ENCODE measurements at places on chromosomes 12 and 14.

- DNase-seq: no peak
These were observed 2.2 kb upstream of the LRRC23 start for GRCh38 chr12:6902448-6902847.

- DNase-seq: no peak
These were observed 5.1 kb upstream of the SIVA1 start for GRCh38 chr14:104747876-104748275.

DNA sequence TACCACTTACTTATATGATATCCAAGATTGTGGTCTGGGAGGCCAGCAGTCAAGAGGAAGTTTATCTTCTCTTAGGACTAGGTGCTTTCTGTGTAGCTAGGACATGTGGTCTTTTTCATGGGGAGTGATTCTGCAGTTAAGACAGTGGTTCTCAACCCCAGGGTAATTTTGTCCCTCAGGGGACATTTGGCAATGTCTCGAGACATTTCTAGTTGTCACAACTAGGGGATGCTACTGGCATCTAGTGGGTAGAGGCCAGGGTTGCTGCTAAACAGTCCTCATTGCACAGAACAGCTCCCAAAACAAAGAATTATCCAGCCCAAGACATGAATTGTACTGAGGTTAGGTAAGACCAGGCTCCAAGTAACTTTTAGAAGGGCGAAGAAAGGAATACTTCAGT is 20.0 kb downstream of the AMDHD1 start:
- DNase-seq: no peak

GRCh38 chr12:95443459-95443858 is 30.5 kb upstream of the METAP2 start:
- no peak for DNase-seq

GRCh38 chr14:27091973-27092372 is 494.1 kb upstream of the NOVA1 start:
- no peak for DNase-seq

DNA sequence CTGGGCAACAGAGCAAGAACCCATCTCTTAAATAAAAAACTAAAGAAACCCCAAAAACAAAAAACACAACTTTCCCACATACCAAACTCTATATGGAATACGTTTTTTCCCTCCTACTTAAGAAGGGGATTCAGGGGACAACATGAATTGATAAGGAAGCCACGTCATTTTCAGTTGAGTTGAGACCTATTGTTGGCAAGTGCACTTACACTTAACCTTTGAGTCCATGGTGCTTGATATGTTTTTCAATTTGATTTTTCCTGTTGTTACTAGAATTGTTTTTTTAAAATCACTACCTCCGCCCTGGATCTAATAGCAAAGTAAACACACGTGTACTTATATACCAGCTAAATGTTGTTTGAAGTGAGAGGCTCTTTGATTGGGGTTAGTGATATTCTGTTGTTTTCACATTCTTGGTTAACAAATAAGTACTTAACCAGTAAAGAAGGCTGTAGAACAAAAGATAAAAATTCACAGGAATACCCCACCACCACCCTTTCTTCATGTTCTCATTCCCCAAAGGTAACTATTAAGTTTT is 2.0 kb downstream of the FAM177A1 start:
- no peak for DNase-seq

DNA sequence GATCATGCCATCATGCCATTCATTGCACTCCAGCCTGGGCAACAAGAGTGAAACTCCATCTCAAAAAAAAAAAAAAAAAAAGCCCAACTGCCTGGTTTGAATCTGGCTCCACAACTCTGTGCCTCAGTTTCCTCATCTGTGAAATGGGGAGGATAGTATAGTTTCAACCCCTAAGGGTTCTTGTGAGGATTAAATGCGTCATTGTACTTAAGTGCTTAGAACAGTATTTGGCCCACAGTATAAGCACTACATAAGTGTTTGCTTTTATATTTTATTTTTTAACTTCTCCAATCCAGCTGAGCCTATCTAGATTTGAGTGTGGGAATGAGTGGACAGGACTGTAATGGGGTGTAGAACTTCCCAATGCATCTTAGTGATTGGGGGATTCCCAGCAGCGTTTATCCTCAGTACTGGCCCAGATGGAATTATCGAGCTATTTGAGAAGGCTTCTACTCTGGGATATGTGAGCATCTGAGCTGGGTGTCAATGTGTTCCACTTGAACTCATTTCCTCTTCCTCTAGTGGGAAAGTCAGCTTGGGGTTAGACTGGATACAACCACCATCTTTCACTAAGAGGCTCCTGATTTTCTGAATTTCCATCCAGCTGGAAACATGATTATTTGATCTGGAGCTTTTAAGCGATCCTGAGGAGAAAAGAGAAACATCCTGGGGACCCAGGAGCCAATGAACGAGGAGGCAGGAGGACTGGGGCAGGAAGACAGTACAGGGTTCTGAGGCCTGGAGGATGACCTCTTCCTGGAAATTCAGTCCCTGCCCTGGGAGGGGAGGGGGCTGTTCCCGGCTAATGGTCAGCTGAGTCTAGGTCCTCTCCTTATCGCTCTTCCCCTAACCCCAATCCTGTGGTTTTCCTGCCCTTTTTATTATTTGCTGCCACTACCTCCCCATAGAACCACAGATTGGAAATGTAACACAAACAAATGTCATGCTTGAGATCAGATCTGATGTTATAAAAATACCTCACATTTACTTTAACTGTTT is 9.3 kb upstream of the ESPL1 start:
- no peak for DNase-seq

DNA sequence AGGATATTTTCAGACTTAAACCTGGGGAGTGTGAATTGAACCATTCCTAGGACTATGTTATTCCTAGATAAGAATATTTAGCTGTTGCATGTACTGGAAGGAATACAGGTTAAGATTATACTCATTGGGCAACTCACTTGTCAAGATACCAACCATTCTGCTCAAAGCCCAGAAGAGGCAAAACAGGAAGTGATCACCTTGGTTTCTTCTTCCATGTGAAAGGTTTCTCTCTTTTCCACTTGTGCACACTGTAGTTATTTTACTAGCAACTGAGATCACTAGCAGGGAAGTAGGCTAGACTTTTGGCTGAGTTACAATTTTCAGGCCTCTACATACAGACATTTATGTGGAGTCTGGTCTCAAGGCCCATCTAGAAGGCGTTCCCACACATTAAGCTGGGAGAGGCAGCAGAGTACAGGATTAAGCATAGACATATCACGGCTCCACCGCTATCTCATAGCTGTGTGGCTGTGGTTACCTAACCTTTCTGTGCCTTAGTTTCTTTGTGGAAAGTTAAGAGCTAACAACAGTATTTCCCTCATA is 83.9 kb upstream of the FERMT2 start:
- DNase-seq: no peak

- DNase-seq: no peak
These were observed 55.7 kb downstream of the LIN52 start for GRCh38 chr14:74140374-74140850.

DNA sequence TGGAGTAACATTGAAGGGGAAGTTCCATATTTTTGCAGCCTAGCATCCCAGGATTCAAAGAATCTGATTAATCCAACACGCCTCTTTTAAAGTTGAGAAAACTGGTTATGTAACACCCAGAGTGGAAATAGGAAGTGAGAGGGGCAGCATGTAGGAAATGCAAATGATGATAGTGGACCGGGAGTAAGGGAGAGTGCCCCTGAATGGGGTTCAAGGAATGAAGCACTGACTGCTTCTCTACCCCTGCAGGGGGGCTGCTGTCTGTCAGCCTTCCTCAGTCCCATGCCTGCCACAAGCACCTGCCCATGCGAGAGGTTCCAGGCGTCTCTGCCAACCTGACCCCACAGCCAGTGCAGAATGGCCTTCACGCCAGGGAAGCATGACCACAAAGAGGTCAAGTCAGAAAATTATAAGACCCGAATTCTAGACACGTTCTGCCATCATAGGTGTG is 126.5 kb upstream of the CCND2 start:
- DNase-seq: no peak

- no peak for DNase-seq
These were observed 29.5 kb downstream of the CEP170B start for GRCh38 chr14:104894331-104895206.

- no peak for DNase-seq
These were observed at the start of gene SETD1B for GRCh38 chr12:121803861-121804416. TSS of gene SETD1B (plus strand) at chr12:121804009. CDS start at chr12:121804738, 729 bp downstream.

All from fibroblast of skin of left quadriceps (primary cell).